ENCODE measurements at places on chromosomes 5 and 9. TPM values are rescaled to one million over a fixed set of nuclear protein-coding genes. Genes with fewer than 3 reads are reported as not detected.

The SUSD3 gene
- polyA plus RNA-seq = 1.9 TPM

The TAS2R1 gene
- not detected for polyA plus RNA-seq

The ANKRD18B gene
- polyA plus RNA-seq = 1.6 TPM

The FOXD4 gene
- polyA plus RNA-seq = 0.16 TPM

The GARIN3 gene
- not detected for polyA plus RNA-seq

The SLCO6A1 gene
- not detected for polyA plus RNA-seq

The FREM1 gene
- polyA plus RNA-seq = 0.18 TPM
